ENCODE measurements at places on chromosomes 1 and 21. TPM values are rescaled to one million over a fixed set of nuclear protein-coding genes. Genes with fewer than 3 reads are reported as not detected.

CFAP107 gene
- polyA plus RNA-seq: not detected

RAB29 gene
- polyA plus RNA-seq: 6.9 TPM

ATAD3A gene
- polyA plus RNA-seq: 12.6 TPM

SLC5A9 gene
- 0.69 TPM for polyA plus RNA-seq

FMN2 gene
- 6.6 TPM for polyA plus RNA-seq

SYT14 gene
- 0.07 TPM for polyA plus RNA-seq

NR1I3 gene
- polyA plus RNA-seq: not detected

HCRTR1 gene
- 0.03 TPM for polyA plus RNA-seq

UBE2U gene
- polyA plus RNA-seq: not detected

KCNK2 gene
- not detected for polyA plus RNA-seq

S100B gene
- polyA plus RNA-seq: 14.3 TPM

PLA2G2A gene
- 279 TPM for polyA plus RNA-seq

TNFRSF18 gene
- 1.2 TPM for polyA plus RNA-seq

ATP6V1G3 gene
- not detected for polyA plus RNA-seq

PARK7 gene
- polyA plus RNA-seq: 243 TPM

LRRC39 gene
- polyA plus RNA-seq: not detected

CDK18 gene
- polyA plus RNA-seq: 10.8 TPM

SPATA46 gene
- polyA plus RNA-seq: not detected

A3GALT2 gene
- not detected for polyA plus RNA-seq

CFHR3 gene
- polyA plus RNA-seq: 0.09 TPM

FOXD2 gene
- 4.9 TPM for polyA plus RNA-seq

KIF2C gene
- 0.60 TPM for polyA plus RNA-seq

TAS1R1 gene
- polyA plus RNA-seq: not detected

HIPK1 gene
- polyA plus RNA-seq: 16.6 TPM

RIMKLA gene
- polyA plus RNA-seq: 2.6 TPM

PGLYRP4 gene
- not detected for polyA plus RNA-seq

HSPA13 gene
- polyA plus RNA-seq: 7.8 TPM

MCOLN2 gene
- 4.9 TPM for polyA plus RNA-seq

ACTL8 gene
- not detected for polyA plus RNA-seq

SH2D1B gene
- polyA plus RNA-seq: 0.92 TPM

DCDC2B gene
- polyA plus RNA-seq: 0.04 TPM

ANKRD35 gene
- 1.8 TPM for polyA plus RNA-seq

Measured in sigmoid colon (tissue), 7 donors.